ENCODE measurements at places on chromosomes 5 and 9. TPM values are rescaled to one million over a fixed set of nuclear protein-coding genes. Genes with fewer than 3 reads are reported as not detected.

ARHGEF28 gene
- total RNA-seq, result 15.9 TPM

PCDHGC5 gene
- total RNA-seq, result 3.7 TPM

OR13C9 gene
- total RNA-seq, result not detected

WNT8A gene
- not detected for total RNA-seq

TIMD4 gene
- not detected for total RNA-seq

PIP5KL1 gene
- total RNA-seq, result 1.6 TPM

ADRB2 gene
- total RNA-seq, result 0.45 TPM

RASGRF2 gene
- not detected for total RNA-seq

DBH gene
- 0.02 TPM for total RNA-seq

KIAA0825 gene
- total RNA-seq, result 2.8 TPM

- no peak for DNase-seq
These were observed 297.8 kb downstream of the CWC27 start for GRCh38 chr5:65066387-65067146.

DNA sequence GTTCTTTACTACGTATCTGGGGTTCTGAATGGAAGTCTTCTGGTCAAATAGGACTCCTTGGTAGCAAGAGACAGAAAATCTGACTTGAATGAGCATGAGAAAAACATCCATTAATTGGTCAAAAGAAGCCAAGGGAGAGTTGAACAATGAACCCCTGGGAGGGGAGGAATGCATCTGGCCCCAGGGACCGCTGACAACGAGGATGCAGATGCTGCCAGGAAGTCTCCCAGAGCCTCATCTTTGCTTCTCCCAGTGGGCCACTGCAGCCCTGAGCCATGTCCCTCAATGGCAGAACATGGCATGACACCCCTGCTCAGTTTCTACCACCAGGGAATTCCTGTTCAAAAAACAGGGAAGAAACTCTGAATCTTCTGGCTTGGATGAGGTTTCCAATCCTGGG lies 50.5 kb upstream of the ICE1 start:
- no peak for DNase-seq

GRCh38 chr5:145854651-145855258 lies 18.1 kb downstream of the GRXCR2 start:
- peak; percentile 92 for DNase-seq

- no peak for DNase-seq
These were observed 19.6 kb downstream of the CLPTM1L start for GRCh38 chr5:1325191-1325741.

DNA sequence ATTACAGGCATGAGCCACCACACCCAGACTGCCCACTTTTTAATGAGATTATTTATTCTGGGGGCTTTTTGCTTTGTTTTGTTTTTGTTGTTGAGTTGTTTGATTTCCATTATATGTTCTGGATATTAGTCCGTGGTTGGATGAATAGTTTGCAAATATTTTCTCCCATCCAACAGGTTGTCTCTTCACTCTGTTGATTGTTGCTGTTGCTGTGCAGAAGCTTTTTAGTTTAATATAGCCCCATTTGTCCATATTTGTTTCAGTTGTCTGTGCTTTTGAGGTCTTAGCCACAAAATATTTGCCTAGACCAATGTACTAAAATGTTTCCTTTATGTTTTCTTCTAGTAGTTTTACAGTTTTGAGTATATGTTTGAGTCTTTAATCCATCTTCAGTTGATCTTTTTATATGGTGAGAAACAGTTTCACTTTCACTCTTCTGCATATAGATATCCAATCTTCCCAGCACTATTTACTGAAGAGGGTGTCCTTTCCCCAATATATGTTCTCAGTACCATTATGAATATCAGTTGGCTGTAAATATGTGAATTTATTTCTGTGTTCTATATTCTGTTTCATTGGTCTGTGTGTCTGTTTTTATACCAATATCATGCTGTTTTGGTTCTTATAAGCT lies 30.2 kb upstream of the TBCA start:
- peak; percentile 8 for DNase-seq

DNA sequence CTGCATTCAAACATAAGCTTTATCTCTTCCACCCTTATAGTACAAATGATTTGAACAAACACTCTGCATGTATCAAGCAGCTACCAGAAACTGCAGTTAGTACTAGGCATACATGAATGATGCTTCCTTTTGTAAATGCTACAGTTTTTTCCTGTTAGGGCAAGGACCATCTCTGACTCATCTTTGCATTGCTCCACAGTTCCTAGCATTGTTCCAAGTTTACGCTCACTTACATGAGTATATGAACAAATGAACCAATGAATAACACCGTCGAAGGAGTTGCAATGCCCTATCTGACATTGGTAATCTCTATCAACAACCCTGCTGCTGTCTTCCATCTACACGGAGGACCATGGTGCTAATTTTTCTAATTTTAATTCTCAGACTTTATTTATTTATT lies 2.1 kb upstream of the ALDH7A1 start:
- peak; percentile 32 for DNase-seq

DNA sequence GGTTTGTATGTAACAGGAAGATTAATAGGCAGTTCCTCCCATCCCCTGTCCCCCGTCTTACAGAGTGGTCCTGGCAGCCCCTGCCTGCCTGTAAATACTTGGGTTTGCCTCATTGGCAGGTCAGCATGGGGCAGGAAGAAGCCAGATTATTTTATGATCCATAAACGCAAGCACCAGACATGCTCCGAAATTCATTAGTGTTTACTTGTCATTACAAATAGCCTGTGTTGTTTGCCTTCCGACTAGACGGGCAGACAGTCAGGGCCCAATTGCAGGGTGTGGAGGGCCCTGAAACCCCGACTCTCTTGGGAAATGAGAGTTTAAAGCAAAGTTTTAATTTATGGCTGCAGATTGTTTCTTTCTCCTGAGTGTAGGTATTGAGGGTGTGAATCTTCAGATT lies 97.2 kb downstream of the RALGPS1 start:
- DNase-seq, result no peak

- peak; percentile 29 for DNase-seq
These were observed 3.0 kb upstream of the PDLIM4 start for GRCh38 chr5:132254321-132254977.

DNA sequence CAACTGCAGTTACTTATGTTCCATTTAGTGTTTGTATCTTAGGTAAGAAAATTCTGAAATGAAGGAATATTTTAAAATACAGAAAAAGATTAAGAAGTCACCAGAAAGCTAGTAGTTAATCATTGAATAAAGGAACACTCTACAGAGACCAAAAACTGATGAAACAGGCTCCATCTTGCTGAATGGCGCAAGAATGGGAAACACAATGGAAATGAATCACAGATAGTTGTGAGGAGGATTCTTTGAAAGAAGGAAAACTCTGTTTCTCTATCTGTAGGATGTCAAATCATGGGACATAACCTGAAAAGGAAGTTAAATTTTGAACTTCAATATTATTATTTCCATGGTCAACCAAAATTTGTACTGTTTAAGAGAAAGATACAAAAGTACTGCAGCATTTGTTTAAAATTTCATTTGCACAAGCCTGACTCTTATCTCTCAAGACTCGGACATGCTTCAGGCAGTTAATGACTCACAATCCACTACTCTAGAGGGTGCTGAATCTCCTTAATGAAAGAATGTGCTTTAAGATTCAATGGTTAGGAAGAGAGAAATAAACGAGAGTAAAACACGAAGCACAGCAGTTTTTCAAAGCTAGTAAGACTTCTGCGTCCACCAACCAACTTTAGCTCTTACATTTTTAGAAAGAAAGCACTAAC lies 1064.4 kb upstream of the DMAC1 start:
- peak; percentile 38 for DNase-seq

- no peak for DNase-seq
These were observed 193.5 kb downstream of the GAS1 start for GRCh38 chr9:86753836-86754235.

DNA sequence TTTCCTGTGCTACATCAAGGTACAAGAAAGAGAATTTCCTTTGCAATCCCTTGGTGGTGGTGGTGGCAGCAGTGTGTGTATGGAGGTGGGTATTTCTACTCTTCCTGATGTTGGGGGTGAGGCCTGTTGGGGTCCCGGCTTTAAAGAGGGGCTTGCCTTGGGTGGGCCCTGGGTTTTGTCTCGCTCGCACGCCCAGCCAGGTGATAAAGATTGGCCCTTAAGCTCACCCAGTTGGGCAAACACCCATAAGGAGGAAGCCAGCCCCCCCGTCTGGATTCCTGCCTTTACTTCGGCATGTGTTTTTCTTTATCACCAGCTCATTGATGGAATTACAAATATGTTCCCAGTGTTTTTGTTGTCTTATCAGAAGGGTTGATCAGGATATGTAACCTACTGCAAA lies 16.0 kb upstream of the SARDH start:
- no peak for DNase-seq

GRCh38 chr9:130342714-130343085 lies 77.1 kb downstream of the HMCN2 start:
- no peak for DNase-seq

- no peak for DNase-seq
These were observed 669.7 kb upstream of the RGMB start for GRCh38 chr5:98103807-98104206.

- no peak for DNase-seq
These were observed 539.5 kb downstream of the EBF1 start for GRCh38 chr5:158560170-158560569.

DNA sequence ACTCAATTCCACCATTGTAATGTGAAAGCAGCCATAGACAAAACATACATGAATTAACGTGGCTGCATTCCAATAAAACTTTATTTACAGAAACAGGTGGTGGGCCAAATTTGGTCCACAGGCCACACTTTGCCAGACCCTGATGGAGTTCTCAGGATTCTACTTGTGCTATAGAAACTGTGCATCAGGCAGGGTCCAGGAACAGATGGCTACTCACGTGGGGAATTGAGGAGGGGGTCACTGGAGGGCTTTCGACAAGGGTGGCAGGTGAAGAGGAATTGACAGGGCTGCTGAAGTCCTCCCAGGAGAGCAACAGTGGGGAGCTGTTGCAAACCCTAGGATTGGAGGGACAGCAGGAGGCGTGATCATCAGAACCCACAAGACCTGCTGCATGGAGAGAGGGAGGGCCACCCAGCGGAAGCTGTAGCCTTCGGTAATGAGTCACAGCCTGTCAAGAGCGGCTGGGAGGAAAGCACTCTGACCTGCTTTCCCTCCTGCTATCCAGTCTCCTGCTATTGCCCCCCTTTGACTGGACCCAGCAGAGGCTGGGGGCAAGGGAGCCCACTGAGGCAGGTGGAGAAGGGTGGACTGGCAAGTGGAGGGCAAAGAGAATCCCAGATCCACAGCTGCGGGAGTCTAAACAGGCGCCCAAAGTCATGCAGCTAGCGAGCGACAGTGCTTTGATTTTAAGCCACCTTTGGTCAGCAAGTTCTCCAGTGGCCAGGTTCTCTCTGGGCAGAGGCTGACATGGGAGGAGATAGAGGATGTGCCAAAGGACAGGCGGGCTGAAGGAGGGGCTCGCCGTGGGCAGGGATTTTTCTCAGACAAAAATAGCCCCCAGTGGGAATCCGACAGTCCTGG lies 138.3 kb upstream of the SMIM23 start:
- DNase-seq, result peak; percentile 91

DNA sequence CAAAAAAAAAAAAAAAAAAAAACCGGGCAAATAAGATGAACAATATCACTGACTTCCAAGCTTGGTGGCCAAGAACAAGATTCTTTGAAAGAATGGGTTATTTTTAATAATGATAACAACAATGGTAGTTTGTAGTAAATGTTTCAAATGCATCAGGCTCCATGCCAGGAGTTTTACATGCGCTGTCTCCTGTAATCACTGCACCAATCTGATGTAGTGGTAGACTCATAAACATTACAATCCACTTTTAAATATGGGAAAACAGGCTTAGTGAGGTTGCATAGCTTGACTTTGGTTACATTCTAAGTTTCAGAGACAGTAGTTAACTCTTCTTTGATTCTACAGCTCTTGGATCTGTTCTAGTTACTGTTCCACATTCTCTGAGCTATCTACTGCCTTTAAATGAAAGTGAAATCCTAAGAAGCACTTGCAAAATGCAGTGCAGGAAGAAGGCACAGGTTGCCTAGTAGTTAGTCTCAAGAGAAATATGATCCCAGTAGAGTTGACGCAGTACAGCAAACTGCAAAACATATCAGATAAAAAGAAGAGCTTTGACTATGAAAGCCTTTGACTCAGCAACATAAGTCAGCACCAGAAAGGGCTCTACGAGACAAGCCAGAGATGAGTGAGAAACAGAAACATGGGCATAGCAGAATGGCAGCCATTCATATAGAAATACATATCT lies 62.1 kb downstream of the PDE4D start:
- DNase-seq, result peak; percentile 70

DNA sequence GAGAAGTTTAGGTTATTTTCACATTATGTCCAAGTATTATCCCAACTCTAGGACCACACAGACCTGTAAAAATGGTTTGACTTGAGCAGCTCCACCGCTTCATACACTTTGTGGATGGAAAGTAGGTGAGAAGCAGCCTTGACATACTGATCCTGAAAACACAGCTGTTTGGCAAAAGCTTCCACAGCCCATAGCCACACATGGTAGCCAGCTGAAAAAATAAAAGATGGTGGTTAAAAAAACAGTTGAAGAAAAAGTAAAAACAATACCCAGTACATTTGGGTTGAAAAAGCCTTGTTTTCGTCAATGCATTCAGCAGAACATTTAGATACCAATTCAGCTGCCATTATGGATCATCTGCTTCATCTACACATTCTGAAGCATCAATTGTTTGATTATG lies 36.7 kb downstream of the GEMIN5 start:
- no peak for DNase-seq

DNA sequence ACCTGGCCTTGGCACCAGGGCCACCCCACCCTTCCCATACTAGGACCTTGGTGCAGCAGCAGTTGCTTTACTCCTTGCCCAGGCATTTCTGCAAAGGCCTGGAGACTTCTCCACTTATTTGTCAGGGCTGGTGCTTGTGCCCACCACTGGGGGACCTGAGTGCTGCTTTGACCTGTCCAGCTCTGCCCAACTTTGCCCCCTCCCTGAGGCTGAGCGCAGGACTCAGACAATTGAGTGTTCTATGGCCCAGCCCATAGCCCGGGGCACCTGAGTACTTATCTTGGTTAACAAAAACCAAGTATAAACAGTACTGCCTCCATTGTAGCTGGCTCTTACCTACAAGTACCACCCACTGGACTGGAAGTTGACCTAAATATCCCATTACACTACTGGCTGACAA lies 406.1 kb upstream of the CHD1 start:
- no peak for DNase-seq

GRCh38 chr5:140468188-140468587 lies 66.6 kb downstream of the ANKHD1 start:
- DNase-seq, result no peak

- DNase-seq, result no peak
These were observed 137.3 kb downstream of the SEC61B start for GRCh38 chr9:99359336-99359735.

DNA sequence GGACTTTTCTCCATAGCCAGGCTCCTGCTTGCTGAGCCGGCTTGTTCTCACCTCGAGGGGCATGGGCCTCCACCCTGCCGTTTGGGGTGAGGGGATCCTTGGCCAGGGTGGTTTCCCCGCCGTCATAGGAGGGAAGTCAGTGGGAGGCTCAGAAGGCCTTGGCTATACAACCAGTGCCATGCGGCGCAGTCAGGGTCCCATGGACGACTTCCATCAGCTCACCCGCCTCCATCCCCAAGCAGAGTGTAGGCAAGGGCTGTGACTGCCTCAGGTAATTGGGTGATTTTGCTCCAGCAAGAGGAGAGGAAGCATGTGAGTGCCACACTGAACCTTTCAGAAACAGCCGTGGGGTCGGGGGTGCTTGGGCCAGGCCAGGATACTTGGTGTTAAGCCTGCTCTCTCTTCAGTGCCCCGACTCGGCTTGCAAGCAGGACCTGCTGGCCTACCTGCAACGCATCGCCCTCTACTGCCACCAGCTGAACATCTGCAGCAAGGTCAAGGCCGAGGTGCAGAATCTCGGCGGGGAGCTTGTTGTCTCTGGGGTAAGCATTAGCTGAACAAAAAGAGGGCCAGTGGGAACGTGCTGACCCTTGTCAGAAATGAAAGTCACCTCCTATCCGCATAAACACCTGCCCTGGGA lies 57.2 kb upstream of the LRRTM2 start:
- no peak for DNase-seq
